ENCODE measurements at places on chromosomes 2 and 18.

DNA sequence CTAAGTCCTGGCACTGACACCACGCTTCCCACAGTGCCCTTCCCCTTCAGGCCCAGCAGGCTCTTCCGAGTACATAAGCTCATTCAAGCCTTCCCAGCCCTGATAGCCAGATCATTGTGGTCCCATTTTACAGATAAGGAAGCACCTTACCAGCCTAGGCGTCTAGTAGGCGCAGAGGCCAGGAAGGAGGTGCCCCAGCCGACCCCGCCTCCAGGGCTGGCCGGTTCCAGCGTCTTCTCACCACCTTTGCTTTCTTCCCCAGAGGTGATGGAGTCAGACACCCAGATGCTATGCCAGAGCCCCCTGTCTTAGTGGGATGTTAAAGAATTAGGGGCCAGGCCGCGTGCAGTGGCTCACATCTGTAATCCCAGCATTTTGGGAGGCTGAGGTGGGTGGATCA lies 28.9 kb upstream of the EFHD1 start:
- no peak for DNase-seq

GRCh38 chr2:231361701-231362554 lies 33.6 kb upstream of the B3GNT7 start:
- DNase-seq, result peak; percentile 20

DNA sequence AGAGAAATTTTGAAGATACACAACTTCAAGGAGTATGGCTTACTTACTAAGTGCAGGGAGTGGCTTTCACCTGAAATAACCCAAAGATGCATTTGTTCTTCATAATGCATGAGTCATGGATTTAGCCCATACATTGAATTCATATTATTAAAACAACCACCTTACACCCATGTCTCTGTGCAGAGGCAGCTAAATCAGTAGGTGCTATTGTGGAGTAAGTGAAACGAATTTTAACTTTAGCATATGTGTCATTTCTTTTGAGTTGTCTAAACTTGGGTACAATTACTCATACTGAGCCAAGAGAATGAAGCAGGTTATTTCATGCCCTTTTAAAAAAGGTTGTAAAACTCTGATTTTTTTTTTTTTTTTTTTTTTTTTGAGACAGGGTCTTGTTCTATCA lies 11.0 kb upstream of the ANKRD29 start:
- DNase-seq, result no peak

- DNase-seq, result no peak
Observed at GRCh38 chr2:71477231-71477691, 23.9 kb downstream of the DYSF start.

DNA sequence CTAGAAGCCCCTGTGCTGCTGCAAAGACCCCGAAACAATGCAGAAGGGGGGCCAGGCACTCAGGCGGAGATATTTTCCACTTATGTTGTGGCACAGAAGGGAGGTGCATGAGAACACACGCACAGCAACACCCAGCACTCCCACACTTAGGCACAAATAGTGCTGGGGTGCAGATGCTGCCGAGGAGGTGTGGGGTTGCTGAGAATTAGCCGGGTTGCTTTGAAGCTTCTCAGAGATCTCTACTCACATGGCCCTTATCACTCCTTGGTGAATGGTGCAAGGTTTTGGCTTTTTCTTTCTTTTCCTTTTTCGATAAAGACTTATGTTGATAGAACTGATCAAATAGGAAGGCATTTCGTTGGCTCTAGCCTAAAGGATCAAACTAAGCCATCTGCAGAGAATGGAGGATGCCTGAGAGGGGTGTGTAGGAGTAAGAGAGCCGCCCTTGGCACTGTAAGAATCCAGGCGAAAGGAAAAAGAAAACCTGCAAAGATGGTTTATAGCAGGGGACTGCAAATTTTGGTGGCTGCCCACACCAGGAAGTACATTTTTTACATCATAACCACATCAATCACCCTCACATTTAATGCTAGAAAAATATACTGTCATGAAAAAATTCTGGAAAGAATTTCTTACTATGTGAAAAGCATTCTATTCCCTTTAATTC lies 27.9 kb upstream of the FHL2 start:
- no peak for DNase-seq

DNA sequence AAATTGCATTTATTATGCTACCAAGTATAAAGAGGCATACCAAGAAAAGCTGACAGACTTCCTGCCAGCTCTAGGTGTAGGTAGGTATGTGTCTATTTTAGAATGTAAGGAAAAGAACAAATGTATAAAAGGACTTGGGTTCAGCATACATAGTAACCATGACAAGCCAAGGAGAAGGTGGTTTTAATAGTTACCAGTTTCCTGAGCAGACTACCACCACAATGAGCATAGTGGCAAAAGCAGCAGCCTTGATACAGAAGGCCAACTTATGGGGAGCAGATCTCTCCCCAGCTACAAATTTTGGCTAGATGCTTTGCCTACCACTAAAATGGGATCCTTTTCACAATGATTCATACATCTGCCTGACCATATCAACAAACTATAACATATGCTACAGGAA lies 34.5 kb downstream of the METTL8 start:
- no peak for DNase-seq

DNA sequence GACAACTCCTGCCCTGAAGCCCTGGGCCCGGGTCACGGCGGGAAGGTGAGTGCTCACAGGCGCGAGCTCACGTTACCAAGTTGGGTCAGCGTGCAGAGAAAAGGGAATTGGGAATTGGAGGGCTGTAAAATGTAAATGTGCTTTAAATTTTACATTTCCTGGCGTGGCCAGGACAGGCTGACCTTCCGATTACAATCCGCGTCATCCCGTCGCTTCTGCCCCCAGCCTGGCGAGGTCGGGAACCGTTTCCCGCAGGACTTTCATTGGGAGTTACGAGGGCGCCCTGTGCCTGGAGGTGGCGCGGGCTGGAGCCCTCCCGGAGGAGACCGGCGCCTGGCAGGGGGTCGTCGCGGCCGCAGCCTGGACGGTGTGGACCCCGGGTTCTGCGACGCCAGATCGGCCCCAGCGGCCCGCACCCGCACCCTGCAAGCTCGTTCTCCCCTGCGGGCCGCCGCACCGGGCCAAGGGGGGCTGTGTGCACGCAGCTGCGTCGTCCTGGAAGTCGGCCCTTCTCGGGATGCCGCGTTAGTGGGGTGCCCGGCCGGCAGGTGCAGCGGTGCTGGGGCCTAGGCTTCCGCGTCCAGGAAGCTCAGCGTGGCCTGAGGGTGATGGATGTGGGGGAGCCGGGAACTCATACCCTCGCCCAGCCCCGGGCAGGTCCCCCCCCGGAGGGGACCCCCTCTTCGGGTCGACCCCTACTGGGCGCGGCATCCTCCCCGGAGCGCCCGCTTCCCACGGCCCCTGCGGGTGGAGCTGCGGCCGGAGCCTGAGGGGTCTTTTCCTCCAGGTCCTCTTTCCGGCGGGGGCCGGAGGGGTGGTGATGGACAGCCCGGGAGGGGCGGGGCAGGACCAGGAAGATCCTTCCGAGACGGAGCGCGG lies 63.9 kb downstream of the LRRFIP1 start:
- DNase-seq, result peak; percentile 48

DNA sequence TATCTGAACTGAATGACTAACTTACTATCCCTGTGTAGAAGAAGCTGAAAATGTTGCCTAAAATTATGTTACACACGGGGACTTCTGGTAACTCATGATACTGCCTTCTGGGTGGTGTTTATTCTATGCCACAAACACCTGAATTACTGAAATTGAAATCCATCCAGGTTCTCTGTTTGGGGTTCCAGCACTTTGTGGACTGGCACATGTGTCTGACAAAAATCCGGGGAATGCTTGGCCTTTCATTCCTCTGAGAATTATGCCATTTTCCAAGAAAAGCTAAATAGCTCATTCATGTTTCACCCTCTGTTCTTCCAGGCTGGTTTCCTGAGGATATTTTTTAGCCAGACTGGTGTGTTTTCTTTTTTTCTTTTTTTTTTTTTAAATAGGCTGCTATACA lies 59.5 kb upstream of the POU3F3 start:
- DNase-seq, result no peak

GRCh38 chr2:25042321-25043240 lies 705 bp downstream of the EFR3B start:
- peak; percentile 22 for DNase-seq

DNA sequence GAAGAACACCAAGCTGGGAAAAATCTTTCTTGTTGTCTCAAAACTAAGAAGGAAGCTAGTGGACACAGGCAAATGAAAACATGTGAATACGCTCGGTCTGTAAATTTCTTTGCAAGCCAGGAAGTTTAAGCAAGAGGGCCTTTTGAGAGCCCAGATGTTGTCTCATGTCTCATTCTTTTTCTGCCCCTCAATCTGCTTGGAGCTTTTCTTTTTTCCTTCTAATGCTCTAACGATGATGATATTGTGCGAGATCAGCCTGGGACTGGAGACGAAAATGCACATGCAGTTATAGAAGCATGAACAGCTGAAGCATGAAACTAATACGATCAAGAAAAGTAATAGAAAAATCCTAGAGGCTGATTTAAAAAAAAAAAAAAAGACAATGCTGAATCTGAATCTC lies 138.6 kb upstream of the CHAC2 start:
- no peak for DNase-seq

- peak; percentile 19 for DNase-seq
Observed at GRCh38 chr2:8049851-8050571, 631.8 kb upstream of the ID2 start.

DNA sequence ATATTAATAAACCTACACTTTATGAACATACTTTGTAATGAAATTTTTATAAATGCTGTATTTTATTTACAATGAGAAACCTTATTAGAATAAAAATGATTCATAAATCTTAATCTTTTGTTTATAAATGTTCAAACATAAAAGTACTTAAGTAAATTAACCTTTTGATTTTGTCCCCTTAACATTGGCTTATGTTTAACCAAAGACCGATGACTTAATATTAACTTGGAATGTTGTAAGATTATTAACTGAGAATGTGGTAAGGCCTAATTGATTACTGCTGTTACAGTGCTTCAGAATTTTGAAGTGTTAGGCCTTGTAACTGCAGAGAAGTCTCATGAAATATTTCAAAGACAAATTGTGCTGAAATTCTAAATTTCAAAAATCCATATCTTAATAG lies 5.7 kb downstream of the CPS1 start:
- no peak for DNase-seq

DNA sequence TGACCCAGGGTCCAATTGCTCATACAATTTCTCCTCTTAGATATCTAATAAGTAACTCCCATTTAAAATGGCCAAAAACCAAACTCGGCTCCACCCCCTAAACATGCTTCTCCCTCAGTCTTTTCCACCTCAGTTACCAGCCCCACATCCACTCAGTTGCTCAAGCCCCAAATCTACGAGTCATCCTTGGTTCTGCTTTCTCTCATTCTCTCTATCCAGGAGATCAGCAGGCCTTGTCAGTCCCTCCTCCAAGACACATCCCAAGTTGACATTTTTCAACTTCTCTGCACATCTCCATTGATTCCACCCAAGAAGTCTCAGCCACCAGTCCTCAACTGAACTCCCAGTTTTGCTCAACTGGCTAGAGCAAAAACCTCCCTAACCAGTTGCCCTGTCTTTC lies 40.5 kb upstream of the RTN4 start:
- no peak for DNase-seq

GRCh38 chr18:44823782-44824181 lies 143.1 kb downstream of the SETBP1 start:
- DNase-seq, result no peak

DNA sequence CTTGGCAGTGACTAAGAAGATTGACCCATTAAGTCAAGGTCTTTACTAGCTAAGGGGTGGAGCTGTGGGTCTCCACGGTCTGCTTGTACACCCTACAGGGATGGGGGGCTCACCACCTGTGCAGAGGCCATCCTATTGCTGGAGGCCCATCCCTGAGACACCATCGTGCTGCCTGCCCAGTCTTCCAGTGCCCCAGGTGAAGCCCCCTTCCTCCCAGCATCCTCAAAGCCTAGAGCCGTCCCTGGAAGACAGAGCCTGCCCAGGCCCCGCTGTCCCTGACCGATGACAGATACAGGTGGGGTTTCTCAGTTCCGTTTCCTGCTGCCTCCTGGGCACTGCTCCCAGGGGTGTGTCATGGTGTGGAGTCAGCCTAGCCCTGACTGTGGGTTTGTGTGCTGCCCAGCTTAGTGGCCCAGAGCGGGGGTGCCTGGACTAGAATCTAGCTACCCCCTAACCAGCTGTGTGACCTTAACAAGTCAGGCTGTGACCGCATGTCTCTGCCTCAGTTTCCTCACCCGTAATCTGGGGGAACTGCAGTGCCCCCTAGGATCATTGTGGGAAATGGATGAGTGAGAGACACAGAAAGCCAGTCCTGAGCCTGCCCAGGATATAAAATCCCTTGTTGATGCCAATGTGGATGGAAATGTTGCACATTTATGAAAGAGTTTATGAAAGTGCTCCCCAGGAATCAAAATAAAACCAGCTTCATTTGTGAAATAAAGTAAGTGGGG lies 2.0 kb downstream of the OTOS start:
- no peak for DNase-seq

GRCh38 chr18:51082571-51083267 lies 52.7 kb downstream of the SMAD4 start:
- no peak for DNase-seq

DNA sequence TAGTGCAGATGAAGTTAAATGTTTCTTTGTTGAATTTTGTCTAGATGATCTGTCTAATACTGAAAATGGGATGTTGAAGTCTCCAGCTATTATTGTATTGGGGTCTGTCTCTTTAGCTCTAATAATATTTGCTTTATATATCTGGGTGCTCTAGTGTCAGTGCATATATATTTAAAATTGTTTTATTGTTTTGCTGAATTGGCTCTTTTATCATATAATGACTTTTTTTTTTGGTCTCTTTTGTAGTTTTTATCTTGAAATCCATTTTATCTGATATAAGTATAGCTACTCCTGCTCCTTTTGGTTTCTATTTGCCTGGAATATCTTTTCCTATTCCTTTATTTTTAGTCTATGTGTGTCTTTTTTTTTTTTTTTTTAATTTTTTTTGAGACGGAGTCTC lies 79.2 kb downstream of the COMMD1 start:
- DNase-seq, result no peak

- no peak for DNase-seq
Observed at GRCh38 chr2:61367177-61367576, 103.7 kb downstream of the USP34 start.

DNA sequence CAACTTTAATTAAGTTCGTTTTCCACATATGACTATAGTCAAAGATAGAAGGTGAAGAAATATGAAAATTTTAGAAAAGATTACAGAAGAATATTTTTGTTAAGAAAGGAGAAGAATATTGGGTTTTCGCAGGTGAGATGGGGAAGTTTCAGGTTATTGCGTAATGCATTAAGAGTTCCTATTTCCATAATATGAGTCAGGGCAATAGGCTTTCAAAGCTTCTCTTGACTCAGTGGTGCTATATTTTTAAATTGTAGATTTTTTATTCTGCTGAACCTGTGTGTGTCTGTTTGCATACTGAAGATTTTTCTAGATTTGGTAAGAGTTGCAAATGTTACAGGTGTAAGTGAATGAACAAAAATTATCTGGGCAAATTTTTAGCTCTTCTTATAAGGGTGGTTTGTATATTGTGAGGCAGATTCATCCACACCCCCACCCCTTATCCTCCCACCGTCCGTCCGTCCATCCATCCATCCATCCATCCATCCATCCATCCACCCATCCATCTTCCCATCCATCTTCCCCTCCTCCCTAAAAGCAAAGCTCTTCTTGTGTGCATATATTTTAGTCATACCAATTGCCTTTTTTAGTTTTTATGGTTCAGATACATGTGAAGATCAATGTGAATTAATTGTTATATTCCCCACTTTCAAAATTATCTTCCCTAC lies 69.6 kb downstream of the MYO1B start:
- DNase-seq, result no peak

Data from stimulated activated naive CD8-positive, alpha-beta T cell treated with anti-CD3 and anti-CD28 coated beads, Interleukin-15, Interleukin-2, amounts not matched to agents 100 U/mL and 50 U/mL, for 24 hours (primary cell).